Thoracic aorta endothelial cell (primary cell): ENCODE measurements at places on chromosomes 16 and 17. TPM values are rescaled to one million over a fixed set of nuclear protein-coding genes. Genes with fewer than 3 reads are reported as not detected.

Gene ACE
- total RNA-seq, result 29.1 and 41.6 TPM in 2 replicates

Gene PPY
- not detected in 2 replicates for total RNA-seq

Gene PGAP6
- total RNA-seq, result 56.7 and 57.8 TPM in 2 replicates

Gene NPW
- total RNA-seq, result 0.13 and 0.72 TPM in 2 replicates

Gene BEAN1
- not detected in 2 replicates for total RNA-seq

Gene SOX9
- 0.07 TPM in 1 of 2 replicates, not detected in the other for total RNA-seq

Gene TBC1D3C
- 0.13 TPM in 1 of 2 replicates, not detected in the other for total RNA-seq

Gene GDPD3
- total RNA-seq, result 1.7 and 2.0 TPM in 2 replicates

Gene SRR
- total RNA-seq, result 15.7 and 17.4 TPM in 2 replicates

Gene TM4SF5
- total RNA-seq, result not detected in 2 replicates

Gene BCL6B
- 86.7 and 109 TPM in 2 replicates for total RNA-seq

Gene ADCY9
- 12.1 and 17.3 TPM in 2 replicates for total RNA-seq

Gene SGCA
- total RNA-seq, result not detected in 2 replicates

Gene CMTM2
- total RNA-seq, result not detected in 2 replicates

Gene CACNA1G
- total RNA-seq, result not detected in 2 replicates

Gene KRTAP1-1
- not detected in 2 replicates for total RNA-seq

Gene NHLRC4
- 0.86 and 1.1 TPM in 2 replicates for total RNA-seq

Gene SBK1
- total RNA-seq, result 0.07 and 0.27 TPM in 2 replicates

Gene RHBDL1
- 0.27 and 0.29 TPM in 2 replicates for total RNA-seq

Gene NF1
- 53.9 and 54.5 TPM in 2 replicates for total RNA-seq

Gene SOST
- not detected in 2 replicates for total RNA-seq

Gene HOXB3
- total RNA-seq, result 15.2 and 47.1 TPM in 2 replicates
